ENCODE measurements at places on chromosomes 5 and 9.
A peak's percentile ranks its signal among the peaks of the same experiment; 100 is the strongest.

GRCh38 chr9:135478829-135479468 is 633 bp upstream of the PPP1R26 start:
- DNase-seq = no peak

- DNase-seq = no peak
Observed at GRCh38 chr5:1523480-1523792, 324 bp downstream of the LPCAT1 start.

GRCh38 chr5:178587763-178588611 is 2.2 kb downstream of the COL23A1 start:
- DNase-seq = no peak

- DNase-seq = peak; percentile 25
Observed at GRCh38 chr5:111394586-111394985, 117.7 kb downstream of the STARD4 start.

- no peak for DNase-seq
Observed at GRCh38 chr5:77210964-77211690, 647 bp downstream of the PDE8B start.

- no peak for DNase-seq
Observed at GRCh38 chr5:12636209-12636608, 732.0 kb upstream of the CTNND2 start.

GRCh38 chr9:71626395-71626794 is 141.9 kb downstream of the CEMIP2 start:
- no peak for DNase-seq

DNA sequence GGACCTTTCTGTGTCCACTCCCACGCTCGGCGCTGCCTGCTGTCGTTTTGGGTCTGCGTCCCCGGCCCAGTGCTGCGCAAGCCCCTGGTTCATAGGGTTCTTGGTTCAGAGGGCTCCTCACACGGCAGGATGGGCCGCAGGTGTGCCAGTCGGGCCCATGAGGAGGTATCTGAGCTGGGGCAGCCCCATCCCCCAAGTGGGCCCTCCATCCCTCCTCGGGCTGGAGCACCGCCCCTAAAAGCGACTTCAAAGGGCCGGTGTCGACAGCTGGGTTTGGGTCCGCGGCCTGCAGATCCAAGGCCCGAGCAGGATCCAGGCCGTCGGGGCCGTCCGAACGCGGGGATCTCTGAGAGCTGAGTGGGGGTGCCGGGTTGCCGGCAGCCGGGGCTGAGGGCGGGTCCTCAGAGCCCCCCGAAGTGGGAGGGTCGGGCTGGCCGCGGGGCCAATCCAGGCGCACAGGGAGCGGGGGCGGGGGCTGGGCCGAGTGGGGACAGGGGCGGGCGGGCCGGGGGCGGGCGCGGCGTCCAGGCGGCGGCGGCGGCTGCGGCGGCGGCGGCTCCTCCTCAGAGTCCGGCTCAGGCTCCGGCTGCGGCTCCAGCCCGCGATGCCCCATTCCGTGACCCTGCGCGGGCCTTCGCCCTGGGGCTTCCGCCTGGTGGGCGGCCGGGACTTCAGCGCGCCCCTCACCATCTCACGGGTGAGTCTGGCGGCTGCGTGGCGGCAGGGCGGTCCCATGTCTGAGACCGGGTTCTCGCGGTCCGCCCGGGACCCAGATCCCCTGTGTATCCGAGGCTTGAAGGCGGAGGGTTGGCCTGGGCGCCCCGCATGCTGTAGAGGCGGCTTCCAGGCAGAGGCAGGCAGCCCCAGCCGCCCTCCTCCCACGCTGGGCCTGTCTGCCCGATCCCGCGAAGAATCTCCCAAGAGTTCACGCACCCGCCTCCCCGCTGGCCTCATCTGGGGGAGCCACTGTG is at the start of gene PDLIM4:
Gene PDLIM4 (plus strand): TSS at position 566 of the 971 bp plus-strand sequence. CDS start 39 bp downstream, at position 605.
- no peak for DNase-seq

DNA sequence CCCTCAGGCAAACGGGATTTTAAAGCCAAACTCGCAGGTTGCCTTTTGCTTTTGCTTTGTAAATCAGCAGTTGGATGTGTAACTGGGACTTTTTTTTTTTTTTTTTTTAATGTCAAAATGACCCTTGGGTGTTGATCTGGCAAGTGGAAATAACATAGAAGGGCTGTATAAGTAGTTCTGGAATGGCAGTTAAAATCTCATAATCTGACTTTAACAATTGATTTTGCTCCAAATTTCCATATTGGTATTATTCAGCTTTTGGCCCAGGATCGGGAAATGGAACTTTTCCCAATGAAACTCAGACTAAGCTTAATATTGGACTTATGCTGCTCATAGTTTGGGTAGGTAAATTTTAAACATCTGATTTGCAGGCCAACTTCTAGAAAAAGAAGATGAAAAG is 346.8 kb upstream of the NUDT12 start:
- DNase-seq = no peak

- DNase-seq = no peak
Observed at GRCh38 chr9:130283539-130284248, 18.1 kb downstream of the HMCN2 start.

DNA sequence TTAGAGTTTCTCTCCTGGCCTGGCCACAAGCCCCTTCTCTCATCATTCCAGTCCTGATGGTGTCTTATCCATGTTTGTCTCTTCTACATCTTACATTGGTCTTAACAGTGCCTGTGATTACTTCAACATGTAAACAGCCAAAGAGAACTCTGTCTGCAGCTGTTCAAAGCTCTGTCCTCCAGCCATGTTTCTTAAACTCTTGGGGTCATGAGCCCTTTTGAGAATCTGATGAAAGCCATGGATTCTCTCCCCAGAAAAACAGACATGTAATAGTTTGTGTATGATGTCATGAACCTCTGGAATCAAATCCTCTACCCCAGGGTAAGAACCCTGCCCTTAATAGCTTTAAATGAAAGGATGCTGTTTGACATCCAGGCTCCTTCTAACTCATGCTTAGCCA is 30.1 kb downstream of the MAMDC2 start:
- no peak for DNase-seq

DNA sequence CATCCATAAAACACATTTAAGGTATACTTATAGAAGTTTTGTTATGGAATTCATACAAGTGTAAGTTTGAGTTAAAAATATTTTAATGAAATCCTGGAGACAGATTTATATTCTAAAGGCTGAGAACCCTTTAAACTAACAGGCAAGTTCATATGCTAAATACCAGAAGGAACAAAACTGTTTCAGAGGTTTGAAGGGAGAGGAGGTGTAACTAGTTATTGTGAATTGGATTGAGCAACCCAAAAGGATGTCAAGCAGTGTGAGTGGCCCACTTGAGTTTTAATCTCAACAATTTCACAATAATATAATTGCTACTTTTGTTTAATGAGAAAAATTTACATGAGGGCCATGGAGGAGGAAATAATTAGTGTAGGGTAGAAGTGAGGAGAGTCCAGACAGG is 348.5 kb upstream of the ACTBL2 start:
- no peak for DNase-seq

GRCh38 chr9:92432972-92433548 is 8.8 kb upstream of the OMD start:
- no peak for DNase-seq

- DNase-seq = no peak
Observed at GRCh38 chr9:4680750-4681149, 1.4 kb downstream of the CDC37L1 start.

GRCh38 chr5:112763165-112763564 is 25.5 kb downstream of the APC start:
- no peak for DNase-seq

GRCh38 chr5:101370181-101370580 is 467.1 kb upstream of the ST8SIA4 start:
- no peak for DNase-seq

GRCh38 chr9:87605676-87606075 is 108.0 kb downstream of the DAPK1 start:
- DNase-seq = no peak

GRCh38 chr5:14753292-14753691 is 88.8 kb downstream of the OTULIN start:
- no peak for DNase-seq

- DNase-seq = no peak
Observed at GRCh38 chr5:88957013-88957412, 74.0 kb upstream of the MEF2C start.

- no peak for DNase-seq
Observed at GRCh38 chr5:98929710-98930298, 997 bp upstream of the CHD1 start.

DNA sequence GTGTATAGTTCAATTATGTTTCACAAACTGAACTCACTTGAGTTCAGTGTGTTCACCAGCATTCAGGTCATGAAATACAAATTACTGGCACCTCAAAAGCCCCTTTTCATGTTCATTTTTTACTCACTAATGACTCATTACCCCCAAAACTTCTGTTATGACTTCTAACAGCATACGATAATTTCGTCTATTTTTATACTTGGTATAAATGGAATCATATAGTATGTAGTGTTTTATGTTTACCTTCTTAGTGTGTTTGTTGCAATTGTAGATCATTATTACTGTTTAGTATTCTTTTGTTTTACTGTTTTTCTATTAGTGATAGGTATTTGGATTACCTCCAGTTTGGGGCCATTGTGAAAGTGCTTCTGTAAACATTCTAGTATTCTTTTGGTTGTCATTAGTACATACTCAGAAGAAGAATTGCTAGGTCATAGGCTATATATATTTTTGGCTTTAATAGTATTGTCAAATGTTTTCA is 33.4 kb downstream of the DDX4 start:
- DNase-seq = no peak

DNA sequence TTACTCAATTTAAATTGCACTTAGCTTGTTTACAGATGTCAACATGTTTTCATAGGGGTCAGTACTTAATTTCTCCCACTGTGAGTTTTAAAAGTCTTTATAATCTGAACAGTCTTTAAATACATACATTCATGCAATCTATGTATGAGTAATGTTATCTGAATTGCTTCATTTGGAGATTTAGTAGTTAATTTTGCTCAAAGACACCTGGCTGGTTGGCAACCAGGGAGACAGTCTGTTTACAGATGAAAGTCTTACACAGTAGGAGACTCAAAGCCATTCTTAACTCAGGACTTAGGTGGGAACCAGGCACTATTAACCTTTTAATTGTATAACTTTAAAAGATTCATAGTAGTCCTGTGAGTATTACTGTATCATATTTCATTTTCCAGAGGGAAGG is 29.3 kb downstream of the DAB2 start:
- no peak for DNase-seq

DNA sequence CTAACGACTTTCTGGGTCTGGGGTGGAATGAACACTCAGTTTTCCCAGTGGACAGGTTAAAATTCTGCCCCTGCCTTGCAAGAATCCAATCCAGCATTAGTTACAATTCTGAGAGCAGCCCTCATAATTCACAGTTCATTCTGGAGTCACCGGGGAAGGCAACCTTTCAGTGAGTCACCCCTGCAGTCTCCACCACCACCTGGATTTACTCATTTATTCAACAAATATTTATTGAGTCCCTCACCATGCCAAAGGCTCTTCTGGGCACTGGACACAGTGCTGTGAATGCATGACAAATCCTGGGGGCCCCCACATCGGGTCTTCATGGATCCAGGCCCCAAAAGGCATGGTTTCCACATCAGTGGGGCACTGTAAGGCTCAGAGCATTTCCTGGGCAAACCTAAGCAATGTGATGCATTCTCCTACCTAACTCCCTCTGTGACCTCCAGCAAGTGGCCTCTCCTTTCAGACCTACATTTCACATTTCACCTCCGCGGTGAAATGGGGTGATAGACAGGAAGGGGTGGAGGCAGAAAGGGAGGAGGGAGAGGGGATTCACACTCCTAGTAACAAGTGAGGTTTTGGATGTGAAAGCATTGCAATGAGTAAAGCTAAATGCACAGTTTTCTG is 6.4 kb upstream of the MSX2 start:
- DNase-seq = no peak

- no peak for DNase-seq
Observed at GRCh38 chr5:148748702-148749392, 77.6 kb upstream of the ADRB2 start.

GRCh38 chr5:159655757-159656409 is 260.4 kb upstream of the ADRA1B start:
- DNase-seq = no peak

GRCh38 chr5:4191041-4191440 is 595.4 kb downstream of the IRX1 start:
- no peak for DNase-seq

DNA sequence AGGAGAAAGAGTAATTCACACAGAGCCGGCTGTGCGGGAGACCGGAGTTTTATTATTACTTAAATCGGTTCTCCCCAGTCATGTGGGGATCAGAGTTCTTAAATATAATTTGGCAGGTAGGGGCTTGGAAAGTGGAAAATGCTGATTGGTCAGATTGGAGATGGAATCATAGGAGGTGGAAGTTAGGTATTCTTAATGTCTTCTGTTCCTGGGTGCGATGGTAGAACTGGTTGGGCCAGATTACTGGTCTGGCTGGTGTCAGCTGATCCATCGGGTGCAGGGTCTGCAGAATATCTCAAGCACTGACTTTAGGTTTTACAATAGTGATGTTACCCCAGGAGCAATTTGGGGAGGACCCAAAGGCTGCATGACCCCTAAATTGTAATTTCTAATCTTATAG is 4.6 kb upstream of the CERCAM start:
- no peak for DNase-seq

DNA sequence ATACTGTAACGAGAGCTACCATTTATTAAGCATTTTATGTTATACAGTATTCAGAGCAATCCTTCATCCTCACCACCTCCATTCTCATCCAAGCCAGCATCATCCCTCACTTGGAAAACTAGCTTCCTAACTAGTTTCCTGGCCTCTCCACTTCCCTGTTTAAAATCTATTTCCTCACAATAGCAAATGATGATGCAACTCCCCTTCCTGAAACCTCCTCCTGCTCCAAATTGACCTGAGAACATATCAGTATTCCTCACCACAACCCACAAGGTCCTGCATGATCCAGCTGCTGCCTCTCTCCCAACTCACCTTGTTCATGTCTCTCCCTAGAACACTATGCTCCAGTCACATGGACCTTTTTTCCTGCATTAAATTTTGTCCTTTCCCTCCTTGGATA is 4.3 kb upstream of the SLC36A2 start:
- DNase-seq = no peak

DNA sequence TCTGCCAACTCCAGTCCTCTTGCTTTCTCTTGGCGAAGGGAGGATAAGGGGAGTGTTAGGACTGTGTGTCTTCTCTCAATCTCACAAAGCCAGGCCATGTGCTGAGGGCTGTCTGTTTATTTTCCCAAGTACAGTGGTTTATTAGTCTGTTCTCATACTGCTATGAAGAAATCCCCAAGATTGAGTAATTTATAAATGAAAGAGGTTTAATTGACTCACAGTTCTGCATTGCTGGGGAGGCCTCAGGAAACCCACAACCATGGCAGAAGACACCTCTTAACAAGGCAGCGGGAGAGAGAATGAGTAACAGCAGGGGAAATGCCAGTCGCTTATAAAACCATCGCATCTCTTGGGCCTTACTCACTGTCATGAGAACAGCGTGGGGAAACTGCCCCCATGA is 36.2 kb upstream of the CKS2 start:
- DNase-seq = no peak

- peak; percentile 11 for DNase-seq
Observed at GRCh38 chr5:53253421-53253871, 143.9 kb upstream of the MOCS2 start.

DNA sequence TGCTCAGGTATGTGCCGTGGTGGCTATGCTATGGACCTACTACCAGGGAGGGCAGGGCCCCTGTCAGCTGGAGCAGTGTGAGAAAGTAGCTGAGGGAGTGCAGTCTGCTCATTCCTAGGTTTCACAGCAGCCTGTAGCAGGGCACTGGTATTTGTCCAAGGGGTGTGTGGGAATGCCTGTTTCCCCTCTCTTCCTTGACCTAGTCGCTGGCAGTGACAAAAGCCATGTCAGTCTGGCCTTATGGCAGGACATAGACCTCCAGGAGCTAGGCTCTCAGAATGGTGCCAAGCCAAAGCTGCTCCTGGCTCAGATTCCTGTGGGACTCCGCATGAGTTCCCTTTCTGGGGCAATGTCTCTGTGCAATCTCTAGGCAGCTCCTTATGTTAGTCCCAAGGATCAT is 253.9 kb upstream of the TYRP1 start:
- no peak for DNase-seq

GRCh38 chr5:172637110-172637580 is 3.9 kb upstream of the NEURL1B start:
- DNase-seq = no peak

All from amniotic stem cell (primary cell).